ENCODE measurements at places on chromosomes 6 and 20. TPM values are rescaled to one million over a fixed set of nuclear protein-coding genes. Genes with fewer than 3 reads are reported as not detected.

DNA sequence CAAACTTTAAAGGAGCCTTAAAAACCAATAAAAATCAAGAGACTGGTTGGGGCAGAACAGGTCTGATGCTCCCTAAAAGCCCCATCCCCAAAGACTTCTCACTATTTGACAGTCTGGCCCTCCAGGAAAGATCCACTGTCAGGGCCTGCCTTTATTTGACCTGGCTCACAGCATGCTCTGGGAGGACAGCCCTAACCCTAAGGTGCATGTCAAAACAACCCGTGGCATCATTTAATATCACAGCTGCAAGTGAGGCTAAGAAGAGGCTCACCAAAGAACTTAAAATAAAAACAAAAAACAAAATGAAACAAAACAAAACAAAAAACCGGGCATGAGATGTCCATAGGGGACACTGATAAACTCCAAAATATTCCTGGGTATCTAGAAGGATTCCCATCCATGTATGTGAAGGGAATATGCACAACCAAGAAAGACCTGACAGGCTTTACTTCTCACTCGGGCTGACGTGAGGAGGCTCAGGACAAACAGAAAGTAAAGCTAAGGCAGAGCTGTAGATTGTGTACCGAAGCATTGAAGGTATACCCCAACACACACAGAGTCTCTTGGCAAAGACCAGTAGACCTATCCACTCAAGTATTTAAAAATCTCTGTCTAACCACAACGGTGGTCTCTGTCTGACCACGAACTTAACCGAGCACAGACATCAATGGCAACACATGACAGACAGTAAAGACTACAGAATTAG, 57.3 kb downstream of the AHI1 start:
- H3K27ac ChIP-seq = peak overlapping the region; percentile 58
- no peak for DNase-seq
- peaks cover 28% of the 10 kb centered on the region for H3K4me1 ChIP-seq

The GINS1 gene
- 22.4 TPM for total RNA-seq

- no peak overlapping the region for H3K4me3 ChIP-seq
- no peak overlapping the region for H3K27ac ChIP-seq
- H3K27me3 ChIP-seq = peaks cover 18% of the 10 kb centered on the region
- no peak for DNase-seq
These were observed 13.2 kb upstream of the NELFCD start for GRCh38 chr20:58967652-58968429.

- H3K36me3 ChIP-seq = no peaks in the 10 kb centered on the region
- no peak overlapping the region for H3K27ac ChIP-seq
- H3K4me1 ChIP-seq = no peaks in the 10 kb centered on the region
- H3K27me3 ChIP-seq = peaks cover 6% of the 10 kb centered on the region
These were observed 217.6 kb upstream of the FOXQ1 start for GRCh38 chr6:1094306-1094705.

DNA sequence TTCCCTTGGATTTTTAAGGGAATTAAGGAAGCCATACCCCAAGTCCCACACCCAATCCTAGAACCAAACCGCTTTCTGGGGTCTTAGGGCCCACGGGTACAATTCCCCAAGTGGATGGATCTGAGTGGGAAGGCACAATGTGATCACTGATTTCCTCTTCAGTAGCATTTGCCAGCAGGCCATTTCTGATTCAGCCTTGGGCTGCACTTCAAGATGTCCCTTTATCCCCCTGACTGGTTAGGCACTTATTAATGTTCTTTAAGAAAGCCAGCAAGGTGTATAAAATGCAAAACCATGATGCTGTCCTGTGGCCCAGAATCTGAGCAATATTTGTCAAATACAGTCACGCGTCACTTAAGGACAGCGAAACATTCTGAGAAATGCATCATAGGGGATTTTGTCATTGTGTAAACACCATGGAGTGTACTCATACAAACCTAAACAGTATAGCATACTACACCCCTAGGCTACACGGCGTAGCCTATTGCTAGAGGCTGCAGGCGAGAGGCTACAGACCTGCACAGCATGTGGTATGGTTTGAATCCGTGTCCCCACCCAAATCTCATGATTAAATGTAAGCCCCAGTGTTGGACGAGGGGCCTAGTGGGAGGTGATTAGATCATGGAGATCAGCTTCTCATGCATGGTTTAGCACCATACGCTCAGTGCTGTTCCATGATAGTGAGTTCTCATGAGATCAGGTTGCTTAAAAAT, 234.2 kb downstream of the NRN1 start:
- H3K36me3 ChIP-seq = peaks cover 3% of the 10 kb centered on the region
- H3K4me1 ChIP-seq = no peaks in the 10 kb centered on the region
- H3K27me3 ChIP-seq = no peaks in the 10 kb centered on the region
- H3K27ac ChIP-seq = no peak overlapping the region
- no peak overlapping the region for H3K4me3 ChIP-seq

DNA sequence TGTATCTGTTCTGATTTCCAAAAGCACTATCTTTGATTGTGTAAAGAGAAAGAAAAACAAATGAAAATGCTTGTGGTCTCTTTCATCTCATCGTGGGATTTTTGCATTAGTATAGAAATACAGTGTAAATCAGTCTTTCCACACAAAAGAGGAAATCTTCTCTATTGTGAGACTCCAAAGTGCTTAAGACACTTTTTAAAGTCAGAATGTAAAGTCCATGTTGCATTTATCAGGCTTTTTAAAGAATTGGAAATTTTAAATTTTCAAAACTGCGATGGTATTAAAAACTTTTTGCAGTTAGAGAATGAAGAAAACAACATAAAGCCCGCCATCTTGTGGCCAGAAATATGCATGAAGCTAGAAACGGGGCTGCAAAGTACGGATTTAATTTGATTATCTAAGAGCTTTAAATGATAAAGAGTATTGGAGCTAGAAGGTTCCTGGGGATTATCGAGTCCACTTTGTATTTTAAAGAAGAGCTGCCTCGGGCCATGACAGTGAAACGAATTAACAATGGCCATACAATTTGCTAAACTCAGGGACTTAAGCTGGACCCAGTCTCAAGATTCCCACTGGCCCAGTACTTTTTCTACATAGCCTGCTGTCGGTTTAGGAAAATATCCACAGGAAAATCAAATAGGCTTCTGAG, 339.6 kb downstream of the ARHGAP18 start:
- no peaks in the 10 kb centered on the region for H3K27me3 ChIP-seq
- no peaks in the 10 kb centered on the region for H3K36me3 ChIP-seq
- H3K4me1 ChIP-seq = peaks cover 17% of the 10 kb centered on the region
- DNase-seq = peak; percentile 32

The GABRR1 gene
- not detected for total RNA-seq

DNA sequence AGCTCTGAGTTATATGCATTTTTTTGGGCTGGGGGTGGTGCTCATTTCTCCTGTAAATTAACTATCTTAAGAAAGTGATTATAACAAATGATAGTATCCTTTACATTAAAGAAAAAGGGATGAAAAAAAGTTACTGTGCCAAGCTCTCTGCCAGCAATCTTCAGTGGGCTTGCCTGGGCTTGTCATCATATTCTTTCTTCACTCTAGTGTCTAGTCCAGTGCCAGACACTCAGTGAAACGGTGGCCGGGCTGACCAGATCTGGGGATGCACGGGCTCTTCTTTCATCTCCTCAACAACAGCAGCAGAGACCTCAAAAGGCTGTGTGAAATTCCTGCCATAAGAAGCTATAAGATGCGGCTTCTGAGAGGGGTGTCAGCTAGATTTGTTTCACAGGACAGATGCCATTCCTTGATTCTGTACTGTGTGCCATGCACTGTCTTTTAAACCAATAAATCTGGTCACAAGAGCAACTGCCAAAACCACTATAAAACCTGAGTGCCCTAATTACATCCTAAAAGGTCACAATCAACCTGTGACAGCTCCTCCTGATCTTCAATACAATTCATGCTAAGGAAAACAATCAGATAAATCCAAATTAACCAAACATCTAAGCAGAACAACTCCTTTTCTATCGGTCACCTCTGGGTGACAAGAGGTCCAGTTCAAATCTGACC, 12.1 kb downstream of the EXOC2 start:
- no peak overlapping the region for H3K4me3 ChIP-seq
- peaks cover 3% of the 10 kb centered on the region for H3K36me3 ChIP-seq
- H3K27me3 ChIP-seq = no peaks in the 10 kb centered on the region
- peaks cover 55% of the 10 kb centered on the region for H3K4me1 ChIP-seq

The ZKSCAN4 gene
- 7.6 TPM for total RNA-seq

The SMOC2 gene
- total RNA-seq = not detected

DNA sequence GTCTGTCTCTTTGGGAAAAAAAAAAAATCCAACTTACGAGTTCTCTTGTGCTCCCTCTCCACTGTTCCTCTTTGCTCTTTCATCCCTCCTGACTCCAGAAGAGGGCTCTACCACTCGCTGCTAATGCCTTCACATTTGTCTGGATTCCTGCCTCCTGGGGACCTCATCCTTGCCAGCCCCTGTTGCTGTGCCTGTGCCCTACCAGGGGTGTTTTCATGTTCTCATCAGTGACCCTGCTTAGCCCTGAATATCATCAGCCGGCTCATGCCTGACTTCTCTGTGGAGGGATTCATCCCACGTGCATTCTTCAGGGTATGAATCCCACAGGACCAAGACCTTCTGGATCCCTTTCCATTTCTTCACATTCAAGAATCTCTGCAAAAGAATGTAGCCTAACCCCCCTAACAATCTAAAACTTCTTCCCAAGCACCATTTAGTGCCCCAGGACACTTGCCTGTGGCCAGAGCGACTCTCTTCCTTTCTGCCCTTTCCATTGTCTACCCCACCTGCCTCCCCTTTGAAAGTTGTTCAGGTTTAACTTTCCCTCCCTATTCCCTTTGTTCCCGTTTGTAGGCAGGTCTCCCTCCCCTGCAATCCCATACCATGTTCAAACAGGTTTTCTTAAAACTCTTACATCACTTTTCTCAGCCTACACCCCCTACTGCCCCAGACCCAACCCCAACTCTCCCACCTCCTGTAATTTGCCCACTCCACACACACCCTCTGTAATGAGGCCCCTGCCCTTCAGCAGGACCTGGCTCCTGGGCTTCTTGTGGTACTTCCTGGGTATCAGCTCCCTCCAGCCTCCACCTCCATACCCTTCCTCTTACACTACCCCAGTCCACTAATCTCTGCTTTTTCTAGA, 50.2 kb downstream of the RREB1 start:
- no peak overlapping the region for H3K27ac ChIP-seq
- H3K4me3 ChIP-seq = no peak overlapping the region
- H3K4me1 ChIP-seq = peaks cover 78% of the 10 kb centered on the region
- DNase-seq = no peak
- H3K36me3 ChIP-seq = no peaks in the 10 kb centered on the region

- H3K4me1 ChIP-seq = no peaks in the 10 kb centered on the region
- H3K27me3 ChIP-seq = peaks cover 36% of the 10 kb centered on the region
- H3K36me3 ChIP-seq = no peaks in the 10 kb centered on the region
These were observed 18.1 kb downstream of the BPI start for GRCh38 chr20:38321959-38322598.

DNA sequence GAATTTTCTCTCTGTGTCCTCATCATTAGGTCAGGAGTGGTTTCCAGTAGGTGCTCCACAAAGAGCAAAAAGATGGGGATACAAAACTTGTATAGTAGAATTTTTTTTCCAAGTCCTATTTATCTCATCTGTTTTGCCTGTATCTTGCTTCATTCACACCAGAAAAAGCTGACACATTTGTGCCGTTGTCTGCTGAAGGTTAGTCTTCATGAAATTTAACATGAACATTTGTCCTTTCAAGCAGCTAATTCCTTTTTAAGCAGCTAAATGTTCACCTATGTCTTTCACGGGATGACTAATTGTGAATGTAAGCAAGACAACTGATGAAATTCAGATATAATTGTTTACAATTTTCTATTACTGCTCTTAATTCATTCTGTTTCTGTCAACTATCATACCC, 83.8 kb downstream of the ATXN1 start:
- DNase-seq = no peak
- peak overlapping the region; percentile 68 for H3K27ac ChIP-seq
- no peak overlapping the region for H3K4me3 ChIP-seq
- no peaks in the 10 kb centered on the region for H3K27me3 ChIP-seq

- H3K4me3 ChIP-seq = no peak overlapping the region
- H3K27me3 ChIP-seq = no peaks in the 10 kb centered on the region
- DNase-seq = no peak
- no peak overlapping the region for H3K27ac ChIP-seq
- H3K36me3 ChIP-seq = peaks cover 2% of the 10 kb centered on the region
- no peaks in the 10 kb centered on the region for H3K4me1 ChIP-seq
These were observed 9.2 kb downstream of the PACRG start for GRCh38 chr6:162736961-162737360.

- no peak overlapping the region for H3K27ac ChIP-seq
- DNase-seq = peak; percentile 58
- H3K4me1 ChIP-seq = peaks cover 27% of the 10 kb centered on the region
These were observed 631 bp downstream of the MDGA1 start for GRCh38 chr6:37696841-37697662.

- peaks cover 12% of the 10 kb centered on the region for H3K27me3 ChIP-seq
- no peaks in the 10 kb centered on the region for H3K4me1 ChIP-seq
- no peaks in the 10 kb centered on the region for H3K36me3 ChIP-seq
- H3K4me3 ChIP-seq = no peak overlapping the region
These were observed 41.2 kb downstream of the SASH1 start for GRCh38 chr6:148383658-148384368.

The TENT5A gene
- 1.7 TPM for total RNA-seq

Data from activated T-cell treated with anti-CD3 and anti-CD28 coated beads, Interleukin-2, amount 50 U/mL, for 72 hours (primary cell).